SK-MEL-5 (cell line): ENCODE measurements at places on chromosomes 6 and 20.

DNA sequence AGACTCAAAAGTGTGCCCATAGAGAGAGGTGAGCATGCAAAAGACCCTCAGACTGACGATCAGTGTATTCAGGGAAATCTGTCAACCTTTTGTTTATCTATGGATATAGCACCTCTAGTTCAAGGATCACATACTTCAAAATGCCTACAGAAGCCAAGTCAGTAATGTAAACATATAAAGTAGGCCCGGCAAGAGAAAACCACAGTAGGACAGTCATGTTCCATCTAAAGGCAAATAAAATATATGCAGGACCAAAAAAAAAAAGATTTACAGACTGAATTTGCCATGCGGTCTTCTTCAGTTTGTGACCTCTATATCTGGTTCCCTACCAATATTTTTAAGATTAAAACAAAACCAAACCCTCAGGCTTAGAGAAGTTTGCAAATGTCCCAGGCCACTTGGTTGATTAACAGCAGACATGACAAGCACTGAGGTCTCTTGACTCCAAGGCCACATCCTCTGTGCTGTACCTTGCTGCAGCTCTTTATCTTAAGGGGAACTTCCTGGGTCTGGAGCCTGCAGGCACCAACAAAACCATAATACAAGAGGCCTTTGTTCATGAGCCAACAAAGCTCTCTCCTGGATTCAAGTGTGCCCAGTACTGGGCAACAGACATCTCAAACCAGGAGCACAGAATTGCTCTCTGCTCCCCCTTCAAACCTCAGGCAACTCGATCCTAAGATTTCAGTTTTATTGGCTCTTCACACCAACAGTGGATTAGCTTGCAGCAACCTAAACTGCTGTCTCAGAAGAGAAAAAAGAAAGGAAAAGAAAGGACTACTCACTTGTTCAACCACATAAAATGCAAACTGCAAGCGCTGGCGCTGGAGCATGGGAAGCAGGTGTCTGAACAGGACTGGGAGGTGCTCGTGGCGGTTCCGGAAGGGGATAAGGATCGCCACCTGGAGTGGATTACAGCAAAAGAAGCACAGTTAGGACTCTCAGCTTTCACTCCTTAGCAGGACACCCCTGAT, 71.7 kb downstream of the B4GALT5 start:
- peak; percentile 85 for DNase-seq

DNA sequence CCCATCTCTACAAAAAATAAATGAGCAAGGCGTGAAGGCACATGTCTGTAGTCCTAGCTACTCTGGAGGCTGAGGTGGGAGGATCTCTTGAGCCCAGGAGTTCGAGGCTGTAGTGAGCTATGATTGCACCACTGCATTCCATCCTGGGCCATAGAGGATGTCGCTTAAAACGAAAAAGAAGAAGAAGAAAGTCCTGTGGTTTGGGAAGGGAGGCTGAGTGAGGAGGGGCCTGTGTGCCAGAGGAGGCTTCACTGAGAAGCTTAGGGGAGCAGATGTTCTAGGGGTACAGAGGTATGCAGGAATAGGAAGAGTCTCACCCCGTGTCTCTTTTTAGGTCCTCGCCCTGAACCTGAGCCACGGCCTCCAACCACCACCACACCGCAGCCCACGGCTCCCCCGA, 4.2 kb downstream of the MMP9 start:
- DNase-seq, result no peak

- DNase-seq, result no peak
Measured at GRCh38 chr20:1045860-1046418, 43.8 kb upstream of the RSPO4 start.

- no peak for DNase-seq
Measured at GRCh38 chr6:148817689-148818088, 70.9 kb downstream of the UST start.

- no peak for DNase-seq
Measured at GRCh38 chr20:21167261-21167660, 41.4 kb downstream of the KIZ start.

DNA sequence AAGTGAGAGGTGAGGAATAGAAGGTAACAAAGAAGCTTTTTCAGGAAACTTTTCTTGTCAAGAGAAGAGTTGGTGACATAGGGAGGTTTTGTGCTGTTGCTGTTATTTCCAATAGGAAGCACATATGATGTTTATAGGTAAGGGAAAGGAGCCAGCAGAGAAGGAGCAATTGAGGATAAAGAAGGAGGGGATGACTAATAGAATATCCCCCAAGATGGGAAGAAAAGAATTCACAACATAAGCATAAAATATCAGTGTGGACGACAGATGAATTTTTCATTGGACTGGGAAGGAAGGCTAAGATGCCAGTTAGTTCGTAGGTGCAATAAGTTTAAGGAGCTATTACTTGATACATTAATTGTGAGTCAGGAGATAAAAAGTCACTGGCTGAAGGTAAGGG, 8.5 kb upstream of the BEND6 start:
- DNase-seq, result no peak

- no peak for DNase-seq
Measured at GRCh38 chr6:105573138-105573537, 170.3 kb upstream of the PREP start.
